Activated CD8-positive, alpha-beta memory T cell treated with anti-CD3 and anti-CD28 coated beads, Interleukin-2, amount 10 ng/mL, durations not matched to agents 7 days and 5 days (primary cell): ENCODE measurements at places on chromosomes 7 and 10.
A peak's percentile ranks its signal among the peaks of the same experiment; 100 is the strongest.

DNA sequence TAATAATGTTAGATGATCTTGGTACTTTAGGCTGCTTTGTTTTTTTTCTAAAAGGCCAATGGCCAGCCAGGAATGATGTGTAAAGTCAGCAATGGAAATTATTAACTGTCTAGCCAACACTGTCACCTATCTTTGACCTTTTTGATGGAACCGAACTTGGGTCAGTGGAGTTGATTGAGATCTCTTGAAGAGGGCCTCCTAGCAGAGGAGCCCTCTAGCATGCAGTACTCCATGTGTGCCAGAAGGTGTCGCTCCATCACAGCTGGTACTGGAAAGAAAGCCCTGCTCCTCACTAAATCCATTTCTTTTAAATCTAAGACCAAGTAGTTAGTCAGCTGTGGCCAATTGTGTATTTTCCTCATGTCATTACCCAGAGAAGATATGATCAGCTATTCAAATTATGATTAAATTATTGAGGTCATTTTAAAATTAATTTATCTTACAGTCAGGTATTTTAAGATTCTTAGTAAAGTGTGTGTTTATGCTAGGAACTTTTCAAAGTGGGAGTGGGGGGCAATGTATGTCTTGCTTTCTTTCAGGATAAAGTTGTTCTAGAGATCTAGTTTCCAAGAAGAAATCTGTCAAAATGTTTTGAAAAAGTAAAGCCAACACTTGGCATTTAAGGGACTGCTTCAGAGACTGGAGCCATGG is 33.1 kb upstream of the CROT start:
- peak; percentile 69 for DNase-seq

GRCh38 chr10:5812283-5813090 is 747 bp downstream of the GDI2 start:
- DNase-seq = peak; percentile 66

- no peak for DNase-seq
Measured at GRCh38 chr7:98228801-98229200, 17.6 kb downstream of the BHLHA15 start.

GRCh38 chr7:120996988-120997345 is 8.5 kb downstream of the CPED1 start:
- no peak for DNase-seq

GRCh38 chr7:96486681-96487080 is 164.8 kb upstream of the SLC25A13 start:
- no peak for DNase-seq

- DNase-seq = no peak
Measured at GRCh38 chr7:143216151-143216550, 5.7 kb upstream of the TAS2R40 start.

GRCh38 chr10:77409697-77410471 is 227.7 kb downstream of the KCNMA1 start:
- DNase-seq = no peak

- no peak for DNase-seq
Measured at GRCh38 chr7:110568932-110569331, 522.0 kb upstream of the LRRN3 start.

DNA sequence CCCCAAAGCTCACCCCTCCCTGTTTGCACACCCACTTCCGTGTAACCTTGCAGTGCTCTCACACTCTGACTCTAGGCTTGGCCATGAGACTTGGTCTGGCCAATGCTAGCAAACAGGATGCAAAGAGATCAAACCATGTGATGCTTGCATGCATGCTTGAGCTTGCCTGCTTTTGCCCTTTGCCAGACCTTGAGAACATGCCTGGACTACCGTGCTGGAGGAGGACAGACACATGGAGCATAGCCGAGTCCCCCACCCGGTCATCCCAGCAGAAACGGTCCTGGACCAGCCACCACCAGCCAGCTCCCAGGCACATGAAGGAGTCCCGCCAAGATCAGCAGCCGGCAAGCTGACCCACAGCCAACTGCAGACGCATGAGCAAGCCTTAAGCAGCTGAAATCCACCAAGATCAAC is 23.4 kb downstream of the PYROXD2 start:
- peak; percentile 71 for DNase-seq

DNA sequence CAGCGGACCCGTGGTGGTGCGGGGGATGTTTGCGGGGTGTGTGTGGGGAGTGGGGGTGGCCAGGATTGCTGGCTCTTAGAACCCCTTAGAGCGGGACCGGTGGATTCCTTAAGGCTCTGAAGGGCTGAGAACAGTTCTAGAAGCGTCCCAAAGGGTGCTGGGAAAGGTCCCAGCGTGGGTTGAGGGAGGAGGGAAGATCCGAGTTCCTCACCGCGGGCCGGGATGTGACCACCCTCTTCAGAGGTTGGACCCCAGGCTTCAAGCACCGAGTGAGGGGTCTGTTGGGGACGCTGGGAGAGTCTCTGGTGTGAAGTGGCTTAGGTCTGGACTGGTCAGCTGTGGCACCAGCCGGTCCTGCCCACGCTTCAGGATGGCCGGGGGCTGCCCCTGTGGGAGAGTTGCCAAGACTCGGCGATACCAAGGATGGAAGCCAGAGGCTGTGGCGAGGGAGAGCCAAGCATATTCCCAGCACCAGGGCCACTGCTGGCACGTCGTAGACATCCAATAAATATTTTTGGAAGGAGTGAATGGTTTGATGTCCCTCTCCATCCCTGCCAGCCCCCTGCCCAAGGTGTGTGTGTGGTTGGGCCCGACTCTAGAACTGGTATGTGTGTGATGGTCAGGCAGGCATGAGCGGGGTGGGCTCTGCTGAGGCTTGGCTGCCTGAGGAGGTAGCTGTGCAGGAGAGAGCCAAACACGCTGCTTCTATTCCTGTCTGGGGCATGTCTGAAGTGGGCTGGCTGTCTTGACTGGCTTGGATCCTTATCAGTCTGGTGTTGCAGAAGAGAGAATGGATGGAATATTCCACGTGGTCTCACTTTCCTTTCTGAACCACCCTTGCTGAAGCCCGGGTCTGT is 19.2 kb downstream of the ZNF775 start:
- DNase-seq = no peak

DNA sequence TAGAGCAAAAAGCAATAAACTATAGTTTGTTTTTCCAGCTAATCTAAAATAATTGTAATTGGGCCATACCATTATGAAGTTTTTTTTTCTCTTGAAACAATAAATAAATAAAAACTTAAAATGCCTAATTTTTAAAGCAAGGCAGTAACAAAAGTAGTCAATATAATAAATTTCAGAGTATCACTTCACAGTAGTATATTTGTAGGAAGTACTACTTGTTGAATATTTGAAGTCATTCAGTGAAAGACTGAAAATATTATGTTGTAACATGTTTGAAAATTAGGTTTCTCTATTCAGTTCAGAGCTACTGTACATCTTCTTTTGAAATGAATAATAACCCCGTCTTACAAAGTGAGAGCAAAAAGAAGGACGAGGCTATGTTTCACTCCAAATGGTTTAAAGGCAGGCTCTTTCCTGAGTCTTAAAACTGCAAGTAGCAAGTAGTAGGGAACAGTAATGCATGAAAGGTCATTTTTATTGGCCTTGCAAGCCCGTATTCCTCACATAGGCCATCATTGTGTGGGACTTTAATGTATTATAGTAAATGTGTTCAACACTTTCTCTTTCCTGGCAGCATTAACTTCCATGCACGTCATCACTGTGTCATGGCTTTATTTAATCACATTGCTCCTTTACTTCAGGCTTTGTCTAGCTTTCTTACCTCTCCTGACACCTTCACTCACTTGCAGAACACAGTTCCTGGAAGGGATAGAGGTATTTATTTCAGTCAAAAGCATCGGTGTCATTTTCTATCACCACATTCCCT is 141.4 kb downstream of the VTI1A start:
- DNase-seq = no peak

GRCh38 chr7:118590107-118590506 is 365.6 kb downstream of the ANKRD7 start:
- no peak for DNase-seq

DNA sequence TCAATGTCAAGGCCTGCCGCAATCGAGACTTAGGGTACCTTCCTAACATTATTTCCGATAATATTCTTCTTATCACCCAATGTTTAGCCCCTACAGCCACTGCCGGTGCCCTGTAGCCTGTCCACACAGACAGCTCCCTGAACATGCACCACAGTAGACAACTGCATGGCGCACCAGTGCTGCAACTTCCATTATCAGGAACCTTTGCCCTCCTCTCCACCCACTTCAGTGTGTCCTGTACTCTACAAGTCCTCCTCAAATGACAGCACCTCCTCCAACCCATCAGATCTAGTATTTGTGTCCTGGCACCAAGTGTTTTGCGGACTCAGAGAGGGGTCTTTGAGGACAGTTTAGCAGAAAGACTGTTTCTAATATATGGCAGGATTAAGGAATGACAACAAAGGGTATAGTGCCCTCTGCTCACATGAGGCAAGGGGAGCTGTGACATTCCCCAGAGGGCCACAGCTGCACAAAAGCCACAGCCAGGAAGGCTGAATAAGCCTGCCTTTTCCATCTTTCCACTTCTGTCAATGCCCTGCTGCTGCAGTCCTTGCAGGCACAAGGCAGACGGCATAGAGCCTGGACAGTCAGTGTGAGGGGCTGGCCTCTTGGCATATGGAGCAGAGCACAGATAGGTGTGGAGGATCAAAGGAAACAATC is 335.4 kb downstream of the PARD3 start:
- DNase-seq = no peak

- DNase-seq = no peak
Measured at GRCh38 chr7:21580073-21580521, 37.3 kb downstream of the DNAH11 start.

- DNase-seq = no peak
Measured at GRCh38 chr7:104900525-104901239, 113.3 kb upstream of the KMT2E start.

- no peak for DNase-seq
Measured at GRCh38 chr10:61923210-61923949, 21.9 kb downstream of the ARID5B start.

DNA sequence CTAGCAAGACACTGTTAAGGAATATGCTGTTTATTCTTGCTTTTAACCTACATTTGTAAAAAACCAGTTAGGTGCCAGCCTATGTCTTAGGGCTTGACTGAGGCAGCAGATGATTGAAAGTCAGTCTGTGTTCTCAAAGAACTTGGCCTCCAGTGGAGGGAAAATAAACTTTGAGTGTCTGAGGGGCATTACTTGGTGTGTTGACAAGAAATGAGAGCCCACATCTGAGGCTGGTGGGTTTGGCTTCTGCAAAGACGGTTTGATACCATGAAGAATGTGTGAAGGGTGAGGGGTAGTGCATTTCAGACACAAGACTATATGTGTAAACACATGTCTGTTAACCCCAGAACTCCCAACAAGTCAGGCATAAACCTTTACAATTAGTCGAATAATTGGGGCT is 28.5 kb downstream of the CCSER2 start:
- no peak for DNase-seq

DNA sequence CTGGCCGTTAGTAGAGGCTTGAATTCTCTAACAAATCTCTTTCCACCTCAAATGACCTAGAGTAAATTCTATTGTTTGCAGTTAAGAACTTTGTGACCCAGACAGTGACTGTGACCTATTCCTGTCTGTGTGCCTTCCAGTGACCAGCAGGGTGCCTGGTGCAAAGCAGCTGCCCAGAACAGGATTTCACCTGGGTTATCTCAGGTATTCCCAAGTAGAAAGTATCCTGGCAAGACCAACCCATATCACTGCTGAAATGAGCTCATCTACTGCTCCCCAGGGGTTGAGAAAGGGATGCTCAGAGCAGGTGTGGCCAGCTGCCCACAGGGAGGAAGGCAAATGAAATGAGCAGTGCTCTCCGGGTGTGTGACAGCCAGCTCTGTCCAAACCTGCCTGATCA is 2.1 kb upstream of the MSMB start:
- DNase-seq = no peak

- DNase-seq = no peak
Measured at GRCh38 chr7:26087321-26088091, 64.5 kb upstream of the NFE2L3 start.

- DNase-seq = no peak
Measured at GRCh38 chr7:31125171-31125570, 73.1 kb downstream of the ADCYAP1R1 start.

DNA sequence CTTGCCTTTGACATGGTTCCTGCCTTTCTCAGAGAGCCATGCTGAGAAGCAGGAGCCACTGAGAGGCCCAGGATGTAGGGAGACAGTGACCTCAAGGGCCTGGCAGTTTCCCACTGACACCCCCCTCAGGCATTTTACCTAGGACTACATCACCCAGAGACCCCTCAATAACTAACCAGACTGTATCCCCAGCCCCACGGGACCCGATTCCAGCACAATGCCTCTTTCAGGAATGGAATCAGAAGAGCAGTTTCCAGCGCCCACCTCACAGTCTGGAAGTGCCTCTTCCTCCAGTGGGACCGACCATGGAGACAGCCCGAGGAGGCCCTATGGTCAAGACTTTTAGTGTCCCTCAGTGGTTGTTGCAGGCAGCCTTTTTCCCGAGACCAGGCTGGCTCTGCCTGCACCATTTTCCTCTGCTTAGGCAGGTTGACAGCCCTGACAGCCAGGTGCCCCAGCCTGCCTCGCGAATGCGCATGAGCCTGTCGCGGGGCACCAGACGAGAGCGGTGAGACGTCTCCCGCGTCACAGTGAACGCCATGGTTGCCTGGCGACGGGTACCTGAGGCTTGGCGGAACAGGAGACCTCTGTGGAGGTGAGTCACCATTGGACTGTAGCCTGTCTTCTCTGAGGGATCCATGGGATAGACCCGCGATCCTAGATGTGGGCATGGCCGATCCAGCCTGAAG is 28.4 kb upstream of the ZNF273 start:
- no peak for DNase-seq

DNA sequence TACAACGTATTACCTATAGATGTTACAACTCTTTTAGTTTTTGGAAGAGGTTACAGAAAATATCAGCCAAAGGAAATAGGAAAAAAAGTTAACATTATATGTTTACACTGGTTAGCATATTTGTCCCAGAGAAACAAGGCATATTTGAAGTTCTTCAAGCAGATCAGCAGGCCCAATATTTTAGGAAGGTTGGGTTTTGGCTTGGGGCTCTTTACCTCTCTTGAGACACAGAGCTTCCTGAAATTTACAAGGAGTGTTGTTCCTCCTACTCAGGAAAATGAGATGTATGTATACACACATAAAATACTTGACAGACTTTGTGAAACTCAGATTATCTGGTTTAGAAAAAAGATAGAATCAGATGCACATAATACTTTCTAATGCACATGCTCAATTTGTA is 323.6 kb downstream of the HGF start:
- no peak for DNase-seq

DNA sequence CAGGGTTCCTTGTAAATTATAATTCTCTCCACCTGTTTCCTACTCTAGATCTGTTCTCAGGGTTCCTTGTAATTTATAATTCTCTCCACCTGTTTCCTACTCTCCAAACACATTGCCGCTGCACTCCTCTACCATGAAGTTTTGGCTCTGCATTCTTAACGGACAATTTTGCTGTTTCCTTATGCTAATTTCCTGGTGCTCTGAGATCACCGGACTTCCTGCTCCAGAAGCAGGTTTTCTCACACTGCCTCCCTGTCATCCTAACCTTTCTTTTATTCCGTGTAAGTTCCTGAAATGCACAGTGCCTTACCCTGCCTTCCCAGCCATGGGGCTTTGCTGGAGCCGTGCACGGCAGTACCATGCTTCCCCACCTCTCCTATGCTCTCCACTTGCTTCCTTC is 256.8 kb downstream of the PLXNA4 start:
- no peak for DNase-seq
